ENCODE measurements at places on chromosomes 6 and 20. TPM values are rescaled to one million over a fixed set of nuclear protein-coding genes. Genes with fewer than 3 reads are reported as not detected.

Gene C20orf204
- 0.76 TPM for total RNA-seq

Gene TUBE1
- total RNA-seq, result 30.2 TPM

Gene RIPOR3
- 0.33 TPM for total RNA-seq

Gene MARCKS
- 101 TPM for total RNA-seq

Gene PLA2G7
- total RNA-seq, result not detected

Gene PPP1R18
- total RNA-seq, result 55.1 TPM

Gene BPI
- total RNA-seq, result 0.30 TPM

Gene HELZ2
- 42.8 TPM for total RNA-seq

Gene SUPT3H
- 13.0 TPM for total RNA-seq
